ENCODE measurements at places on chromosomes 6 and 20. TPM values are rescaled to one million over a fixed set of nuclear protein-coding genes. Genes with fewer than 3 reads are reported as not detected.
A peak's percentile ranks its signal among the peaks of the same experiment; 100 is the strongest.

GRCh38 chr6:8070718-8071117, 6.5 kb upstream of the BLOC1S5 start:
- no peak for DNase-seq

DNA sequence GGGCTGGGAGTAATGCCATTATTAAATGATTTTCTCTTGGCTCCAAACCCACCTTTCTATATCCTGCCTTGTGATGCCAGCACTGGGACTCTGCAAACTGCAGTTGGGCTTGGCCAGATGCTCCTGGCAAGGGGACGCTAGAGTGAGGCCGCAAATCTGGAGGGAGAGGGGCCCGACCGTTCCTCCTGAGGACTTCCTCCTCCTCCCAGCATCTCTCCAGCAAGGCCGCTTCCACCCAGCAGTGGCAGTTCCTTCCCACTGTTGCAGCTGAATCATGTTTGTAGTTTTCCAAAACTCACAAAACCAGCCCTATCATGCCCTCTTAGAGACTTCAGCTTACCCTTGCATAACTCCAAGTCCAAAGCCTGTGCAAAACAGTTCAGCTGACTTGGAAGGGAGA, 244.4 kb downstream of the FOXA2 start:
- no peak for DNase-seq

- DNase-seq: no peak
Measured at GRCh38 chr20:51461306-51461705, 81.2 kb downstream of the NFATC2 start.

- DNase-seq: no peak
Measured at GRCh38 chr20:41181567-41181966, 44.2 kb downstream of the PLCG1 start.

DNA sequence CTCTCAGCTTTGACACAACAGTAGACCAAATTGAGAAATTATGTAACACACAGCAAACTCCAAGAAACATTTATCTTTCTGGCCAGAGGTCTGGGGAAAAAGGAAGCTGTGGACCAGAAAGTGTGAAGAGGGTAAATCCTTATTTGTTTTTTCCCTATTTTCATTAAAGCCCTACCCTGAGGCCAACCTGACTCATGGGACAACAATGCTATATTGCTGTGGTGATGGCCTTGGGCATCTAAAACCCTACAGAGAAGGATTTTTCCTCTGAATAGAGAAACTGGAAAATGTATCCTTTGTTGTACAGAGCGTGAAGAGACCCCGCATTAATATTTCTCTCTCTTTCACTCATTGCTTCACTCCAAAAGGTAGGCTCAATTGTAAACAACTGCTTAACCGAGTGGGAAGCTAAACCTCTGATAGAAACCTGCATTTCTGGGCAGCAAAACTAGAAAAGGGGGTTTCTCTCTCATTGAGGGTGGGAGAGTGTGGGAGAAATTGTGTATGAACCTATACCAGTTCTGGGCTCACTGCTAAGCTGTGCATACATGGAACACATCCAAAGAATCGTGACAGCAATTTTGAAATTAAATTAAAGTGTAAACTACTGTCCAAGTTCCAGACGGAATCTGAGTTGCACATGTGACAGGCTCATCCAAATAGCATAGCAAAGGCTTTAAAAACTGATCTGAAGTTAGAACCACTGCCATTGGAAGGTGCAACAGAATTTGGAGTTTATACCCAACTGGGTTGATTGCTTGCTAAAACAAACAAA, 175.5 kb downstream of the CLVS2 start:
- no peak for DNase-seq

DNA sequence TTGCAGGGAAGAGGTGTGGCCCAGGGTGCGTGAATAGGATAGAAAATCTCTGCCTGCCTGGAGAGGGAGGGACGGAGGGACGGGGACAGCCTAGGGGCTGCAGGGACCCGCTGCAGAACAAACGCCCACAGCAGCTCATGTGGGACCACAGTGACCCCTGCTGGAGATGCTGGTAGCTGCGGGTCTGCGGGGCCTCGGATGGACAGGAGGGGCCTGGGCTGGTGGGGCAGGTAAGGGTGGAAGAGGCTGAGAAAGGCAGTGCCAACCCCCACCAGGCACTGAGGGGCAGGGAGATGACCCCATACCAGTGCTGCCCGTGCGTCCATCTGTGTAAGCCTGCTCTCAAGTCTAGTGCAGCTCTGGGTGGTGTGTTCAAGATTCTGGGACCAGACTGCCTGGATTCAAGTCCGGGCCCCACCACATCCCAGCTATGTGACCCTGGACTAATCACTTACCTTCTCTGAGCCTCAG, 39.4 kb downstream of the KIAA1755 start:
- peak; percentile 70 for DNase-seq

DNA sequence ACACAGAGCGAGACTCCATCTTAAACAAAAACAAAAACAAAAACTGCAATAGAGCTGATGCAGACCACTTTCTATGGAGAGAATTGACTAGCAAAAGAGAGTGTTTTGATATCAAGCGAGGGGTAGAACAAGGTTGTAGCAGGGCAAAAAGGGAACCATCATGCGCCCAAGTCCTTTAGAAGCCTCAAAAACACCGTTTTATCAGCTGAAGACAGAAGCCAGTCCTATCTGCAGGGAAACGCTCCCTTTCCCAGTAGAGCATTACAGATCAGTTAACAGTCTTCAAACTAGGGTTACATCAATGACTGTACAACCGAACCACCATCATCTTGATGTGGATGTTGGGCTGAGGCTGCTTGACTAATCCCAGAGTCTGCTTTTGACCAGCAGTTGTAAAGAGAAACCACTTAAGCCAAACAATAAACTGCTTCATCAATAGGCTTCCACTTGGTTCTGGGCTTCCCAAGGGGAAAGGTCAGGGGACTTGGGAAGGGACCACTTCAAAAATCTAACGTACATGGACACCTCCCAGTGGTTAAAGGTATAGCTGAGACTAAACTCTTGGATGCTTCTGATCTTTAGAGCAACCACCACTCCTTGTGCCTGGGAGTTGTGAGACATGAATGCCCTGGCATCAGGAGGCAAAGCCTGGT, 59.6 kb upstream of the SPDEF start:
- DNase-seq: no peak

GRCh38 chr20:10671919-10672623, 1.7 kb downstream of the JAG1 start:
- peak; percentile 90 for DNase-seq

GRCh38 chr20:62523473-62524203, 47.8 kb upstream of the GATA5 start:
- no peak for DNase-seq

DNA sequence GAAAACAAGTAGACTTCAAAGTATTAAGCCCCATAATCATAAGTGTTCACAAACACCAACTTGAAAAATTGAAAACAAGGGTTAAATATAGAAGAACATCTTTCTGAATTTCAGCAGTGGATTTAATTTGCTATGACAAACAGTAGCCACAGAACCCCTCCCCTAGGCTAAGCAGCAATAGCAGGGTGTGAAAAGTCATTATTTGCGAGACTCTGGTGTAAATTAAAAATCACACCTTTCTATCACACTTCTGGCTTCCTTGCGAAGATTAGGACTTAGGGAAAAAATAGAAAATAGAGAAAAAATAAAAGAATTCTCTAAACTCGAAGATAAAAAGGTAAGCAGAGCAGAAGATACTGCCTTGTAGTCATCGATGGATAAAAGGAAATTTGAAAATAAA, 6.1 kb downstream of the SAMD3 start:
- no peak for DNase-seq

GRCh38 chr6:12567682-12568081, 148.9 kb upstream of the PHACTR1 start:
- no peak for DNase-seq

DNA sequence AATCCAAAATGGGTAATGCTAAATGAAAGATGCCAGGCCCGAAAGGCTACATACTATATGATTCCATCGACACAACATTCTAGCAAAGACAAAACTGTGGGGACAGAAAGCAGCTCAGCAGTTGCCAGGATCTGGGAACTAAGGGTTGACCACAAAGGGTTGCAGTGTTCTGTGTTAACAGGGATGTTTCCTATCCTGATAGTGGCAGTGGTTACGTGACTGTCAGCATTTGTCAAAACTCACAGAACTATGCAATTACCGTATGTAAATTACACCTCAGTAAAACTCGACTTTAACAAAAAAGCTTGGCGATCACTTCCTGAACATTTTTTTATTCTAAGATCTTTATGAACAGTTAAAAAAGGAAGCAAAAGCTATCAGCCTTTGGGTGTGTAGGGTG, 83.9 kb downstream of the BANF2 start:
- no peak for DNase-seq

TP53TG5 gene
- polyA plus RNA-seq: 0.95 TPM

DCDC2 gene
- not detected for polyA plus RNA-seq

WFDC12 gene
- polyA plus RNA-seq: not detected

TMEM244 gene
- not detected for polyA plus RNA-seq

ME1 gene
- polyA plus RNA-seq: 33.2 TPM
